ENCODE measurements at places on chromosomes 16 and 17.

DNA sequence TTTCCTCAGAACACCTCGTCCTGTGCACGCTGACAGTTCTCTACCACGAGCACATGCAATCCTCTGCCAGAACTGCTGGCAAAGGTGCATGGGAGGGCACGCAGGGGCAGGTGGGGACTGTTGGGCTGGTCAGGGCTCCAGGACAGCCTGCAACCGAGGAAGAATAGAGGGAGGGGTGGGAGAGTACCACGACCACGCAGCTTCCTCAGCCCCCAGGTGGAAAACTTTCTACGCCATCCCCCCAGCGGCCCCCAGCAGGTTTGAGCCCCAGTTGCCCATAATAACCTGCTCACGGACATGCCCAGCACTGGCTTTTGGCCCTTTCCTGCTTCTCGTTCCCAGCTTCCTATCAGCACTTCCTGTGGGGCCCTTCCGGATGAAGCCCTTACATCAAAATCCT is 199.3 kb downstream of the C16orf95 start:
- DNase-seq = no peak

GRCh38 chr17:32567086-32567485 is 80.3 kb downstream of the CDK5R1 start:
- no peak for DNase-seq

DNA sequence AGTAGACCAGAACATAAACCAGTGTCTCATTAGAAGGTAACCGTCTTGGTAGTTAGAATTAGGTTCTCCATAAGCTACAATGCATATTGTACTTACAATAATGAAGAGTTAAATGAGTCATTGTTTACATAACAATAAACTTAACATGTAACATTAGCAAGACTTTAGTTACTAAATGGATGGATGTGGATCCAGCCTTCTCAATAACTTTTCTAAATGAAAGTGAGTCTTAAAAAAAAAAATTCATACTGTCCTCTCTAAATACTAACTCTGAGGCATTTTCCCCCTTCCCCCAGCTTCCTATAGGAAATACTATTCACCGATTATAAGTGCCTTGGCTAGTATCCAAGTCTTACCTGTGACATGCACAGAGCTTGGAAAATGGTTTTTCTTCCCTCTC is 155.3 kb downstream of the CYB561 start:
- no peak for DNase-seq

DNA sequence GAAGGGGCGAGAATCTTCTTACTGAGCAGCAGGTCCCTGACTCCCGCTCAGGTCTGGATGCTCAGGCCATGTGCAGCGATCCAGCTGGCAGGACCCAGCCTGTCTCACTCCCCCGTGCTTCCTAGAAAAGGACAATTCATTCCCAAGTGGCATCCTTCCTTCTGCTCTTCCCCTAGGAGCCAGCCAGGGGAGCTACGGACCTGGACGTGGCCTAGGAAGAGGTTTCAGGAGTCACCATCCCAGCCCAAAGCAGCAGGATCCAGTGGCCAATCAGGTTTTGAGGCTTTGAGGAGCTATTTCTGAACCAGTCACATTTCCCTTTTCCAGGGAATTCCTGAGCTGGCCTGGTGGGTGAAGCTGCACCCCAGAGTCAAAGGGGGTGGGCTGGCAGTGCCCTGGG is 7.8 kb upstream of the CD79B start:
- DNase-seq = no peak

DNA sequence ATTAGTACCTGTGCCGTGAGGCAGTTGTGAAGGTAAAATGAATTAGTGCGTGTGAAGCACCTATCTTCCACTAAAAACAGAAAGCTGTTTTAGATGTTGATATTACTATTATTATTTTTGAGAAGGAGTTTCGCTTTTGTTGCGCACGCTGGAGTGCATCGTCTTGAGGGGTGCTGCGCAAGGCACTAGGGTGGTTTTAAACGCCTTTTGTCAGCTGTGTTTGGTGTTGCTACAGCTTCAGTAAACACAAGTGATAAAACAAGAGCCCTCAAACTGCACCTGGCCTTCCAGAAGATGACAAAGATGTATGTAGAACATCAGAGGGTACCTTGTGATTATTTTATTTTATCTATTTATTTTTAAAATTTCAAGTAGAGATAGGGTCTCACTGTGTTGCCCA is 38.2 kb downstream of the PLCG2 start:
- no peak for DNase-seq

DNA sequence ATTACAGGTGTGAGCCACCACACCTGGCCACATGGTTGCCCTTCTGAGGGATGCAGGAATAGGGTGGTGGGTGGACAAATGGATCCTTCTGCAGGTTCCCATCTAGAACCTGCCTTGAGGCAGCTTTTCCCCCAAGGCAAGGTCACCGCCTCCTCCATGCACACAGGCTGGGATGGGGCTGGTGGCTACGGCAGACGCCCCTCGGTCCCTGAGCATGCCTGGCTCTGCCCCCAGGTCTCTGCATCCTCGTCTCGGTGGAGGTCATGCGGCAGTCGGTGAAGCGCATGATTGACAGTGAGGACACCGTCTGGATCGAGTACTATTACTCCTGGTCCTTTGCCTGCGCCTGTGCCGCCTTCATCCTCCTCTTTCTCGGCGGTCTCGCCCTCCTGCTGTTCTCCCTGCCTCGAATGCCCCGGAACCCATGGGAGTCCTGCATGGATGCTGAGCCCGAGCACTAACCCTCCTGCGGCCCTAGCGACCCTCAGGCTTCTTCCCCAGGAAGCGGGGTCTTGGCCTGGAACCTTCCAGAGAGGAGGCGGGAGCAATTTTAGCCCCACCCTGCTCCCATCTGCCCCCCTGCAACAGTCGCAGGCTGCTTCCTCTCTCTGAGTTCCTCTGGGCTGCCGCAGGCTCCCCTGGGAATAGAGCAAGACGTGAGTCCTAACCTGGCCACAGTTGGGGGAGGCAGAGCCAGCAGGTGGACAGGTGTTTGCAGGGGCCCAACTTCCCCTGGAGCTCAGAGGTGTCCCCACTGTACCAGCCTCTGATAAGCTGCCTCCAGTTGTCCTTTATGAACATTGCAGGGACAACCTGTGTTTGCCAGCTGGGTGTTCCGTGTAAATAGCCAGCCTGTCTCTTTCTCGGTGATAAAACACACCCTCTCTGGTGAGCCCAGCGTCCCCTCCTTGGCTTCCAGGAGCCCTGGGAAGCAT is 11.7 kb downstream of the CACNG1 start:
- no peak for DNase-seq

DNA sequence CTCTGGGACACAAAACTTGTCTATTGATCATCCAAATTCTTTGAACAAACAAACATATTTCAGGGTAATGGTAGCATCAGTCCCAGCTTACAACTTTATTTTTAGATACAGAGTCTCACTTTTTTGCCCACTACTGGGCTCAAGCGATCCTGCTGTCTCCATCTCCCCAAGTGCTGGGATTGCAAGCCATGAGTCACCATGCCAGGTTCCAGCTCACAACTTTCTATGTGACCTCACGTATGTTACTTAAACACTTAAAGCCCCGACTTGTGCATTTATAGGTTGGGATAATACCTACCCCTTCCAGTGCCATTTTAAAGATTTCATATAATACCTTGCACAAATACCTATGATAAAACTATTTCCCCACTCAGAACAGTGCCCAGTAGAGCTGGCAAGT is 42.0 kb upstream of the KSR1 start:
- no peak for DNase-seq

DNA sequence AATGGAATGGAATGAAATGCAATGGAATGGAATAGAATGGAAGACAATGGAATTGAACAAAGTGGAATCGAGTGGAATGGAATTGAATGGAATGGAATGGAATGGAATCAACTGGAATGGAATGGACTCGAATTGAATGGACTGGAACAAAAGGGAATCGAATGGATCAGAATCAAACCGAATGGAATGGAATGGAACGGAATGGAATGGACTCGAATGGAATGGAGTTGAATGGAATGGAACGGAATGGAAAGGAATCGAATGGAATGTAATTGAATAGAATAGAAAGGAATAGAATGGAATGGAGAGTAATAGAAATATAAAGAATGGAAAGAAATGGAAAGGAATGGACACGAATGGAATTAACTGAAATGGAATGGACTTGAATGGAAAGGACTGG is 475.2 kb upstream of the WSB1 start:
- no peak for DNase-seq

- DNase-seq = no peak
These were observed 13.2 kb downstream of the ITGB3 start for GRCh38 chr17:47266782-47267181.

- DNase-seq = no peak
These were observed 37.4 kb downstream of the SRL start for GRCh38 chr16:4204521-4204920.

DNA sequence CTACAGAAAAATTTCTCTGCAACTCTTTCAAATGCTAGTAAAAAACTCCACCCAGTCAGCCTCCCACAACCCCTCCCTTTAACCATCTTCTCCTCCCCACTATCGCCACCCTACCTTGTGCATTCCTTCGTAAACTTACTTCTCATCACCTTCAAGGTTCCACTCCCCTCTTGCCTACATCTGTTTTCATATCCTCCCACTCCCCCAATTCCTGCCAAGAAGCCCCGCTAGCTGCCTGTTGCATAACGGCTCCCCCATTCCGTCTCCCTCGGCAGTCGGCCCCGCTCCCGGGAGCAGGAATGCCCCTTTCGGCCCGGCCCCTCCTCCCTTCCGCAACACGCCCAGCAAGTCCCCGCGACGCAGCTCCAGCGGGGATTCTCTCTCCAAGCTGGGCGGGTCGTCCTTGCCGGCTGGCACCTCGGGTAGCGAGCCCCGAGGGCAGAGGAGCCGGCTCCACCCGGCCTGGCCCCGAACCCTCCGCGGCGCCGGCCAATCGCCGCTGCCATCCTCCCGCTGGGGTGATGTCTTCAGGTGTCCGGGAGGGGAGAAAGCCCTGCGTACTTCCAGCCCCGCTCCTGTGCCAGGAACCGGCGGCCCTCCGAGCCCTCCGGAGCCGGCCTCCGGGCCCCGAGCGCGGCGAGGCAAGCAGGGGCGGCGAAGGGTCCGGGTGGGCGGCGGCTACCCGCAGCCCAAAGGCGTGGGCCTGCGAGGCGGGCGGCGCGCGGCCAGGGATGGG is 1.5 kb downstream of the PHLPP2 start:
- peak; percentile 62 for DNase-seq

GRCh38 chr17:17206124-17206912 is at the start of gene PLD6:
Gene PLD6 (minus strand): TSS chr17:17206333. CDS start chr17:17206286, 47 bp downstream.
- peak; percentile 45 for DNase-seq

- DNase-seq = peak; percentile 53
These were observed 231.2 kb upstream of the GSE1 start for GRCh38 chr16:85381738-85382592.

GRCh38 chr16:68085259-68086071 is at the start of gene NFATC3:
Gene NFATC3 (plus strand): TSS chr16:68085370. CDS start chr16:68085682, 312 bp downstream.
- DNase-seq = peak; percentile 98

DNA sequence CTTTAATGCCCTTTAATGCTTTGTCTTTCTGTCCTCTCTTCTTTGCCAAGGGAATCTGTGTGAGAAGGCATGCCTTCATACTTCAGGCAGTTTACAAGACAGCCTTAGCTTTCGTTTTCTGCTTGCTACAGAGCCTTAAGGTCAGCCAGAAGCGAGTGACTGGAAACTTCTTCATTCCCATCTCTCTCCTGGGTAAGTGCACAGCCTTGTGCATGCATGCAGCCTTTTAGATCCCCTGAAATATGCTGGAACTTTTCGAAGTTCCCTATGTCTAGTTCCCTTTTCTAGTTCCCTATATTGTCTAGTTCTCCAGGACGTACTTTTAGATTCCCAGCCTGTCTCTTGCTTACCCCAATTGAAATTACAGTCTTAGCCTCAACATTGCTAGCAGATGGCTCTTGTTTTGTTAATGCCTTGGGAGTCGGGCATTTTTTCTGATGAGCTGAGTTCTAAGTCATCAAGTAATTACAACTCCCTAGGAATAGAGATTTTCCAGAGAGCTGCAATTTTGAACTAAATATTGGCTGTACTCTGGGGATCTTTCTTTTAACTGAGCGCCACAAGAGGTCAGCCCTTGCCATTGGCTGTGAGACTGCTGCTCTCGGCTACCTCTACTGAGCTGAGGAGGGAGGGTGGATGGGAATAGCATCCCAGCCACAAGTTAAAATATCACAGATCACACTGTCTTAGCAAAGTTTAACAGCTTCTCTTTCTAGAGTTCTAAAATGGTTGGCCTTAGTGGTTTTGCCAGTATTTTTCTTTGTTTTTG is 22.7 kb upstream of the PPM1D start:
- peak; percentile 48 for DNase-seq

- DNase-seq = peak; percentile 43
These were observed 107.1 kb upstream of the GSE1 start for GRCh38 chr16:85505794-85506634.

- DNase-seq = peak; percentile 33
These were observed 19.0 kb upstream of the KLHDC4 start for GRCh38 chr16:87784812-87785211.

DNA sequence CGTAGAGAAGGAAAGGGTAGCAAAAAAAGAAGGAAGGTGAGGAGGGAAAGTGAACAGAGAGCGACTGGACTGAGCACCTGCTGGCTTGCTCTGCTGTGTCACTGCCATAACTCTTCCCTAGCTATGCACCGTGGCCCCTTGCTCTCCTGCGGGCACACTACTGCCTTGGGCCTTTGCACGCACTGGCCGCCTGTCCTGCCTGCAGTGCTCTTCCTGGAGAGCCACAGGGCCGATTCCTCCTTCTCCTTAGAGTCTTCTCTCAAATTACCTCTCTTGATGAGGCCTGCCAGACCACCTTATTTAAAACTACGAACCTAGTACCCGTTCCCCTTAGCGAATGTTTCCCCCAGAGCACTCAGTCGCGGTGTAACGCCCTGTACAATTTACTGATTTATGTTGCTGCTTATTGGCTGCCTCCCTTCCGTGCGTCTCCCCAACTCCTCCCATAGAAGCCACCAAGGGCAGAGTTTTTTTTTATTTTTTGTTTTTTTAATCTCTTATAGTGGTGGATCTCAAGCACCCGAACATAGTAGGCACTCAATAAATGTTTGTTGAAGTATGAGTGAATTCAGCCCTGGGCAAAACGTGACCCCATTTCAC is 70.3 kb downstream of the RAI1 start:
- DNase-seq = no peak

DNA sequence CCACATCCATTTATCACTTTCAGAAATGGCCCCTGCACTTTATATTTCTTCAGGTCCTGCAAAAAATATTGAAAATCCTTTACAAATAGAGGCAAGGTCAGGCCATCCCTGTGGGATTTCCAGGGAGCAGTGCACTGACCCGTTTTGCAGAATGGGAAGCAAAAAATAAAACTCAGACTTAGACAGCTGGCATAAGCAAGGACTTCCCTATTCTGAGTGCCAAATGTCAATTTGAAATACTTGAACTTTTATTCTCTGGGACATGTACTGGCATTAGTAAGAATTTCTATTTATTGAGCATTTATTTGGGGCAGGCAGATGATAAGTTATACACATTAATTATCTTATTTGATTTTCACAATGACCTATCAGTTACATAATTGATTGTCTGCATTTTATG is 32.4 kb downstream of the PRKCB start:
- no peak for DNase-seq

Measured in fibroblast of skin of abdomen (primary cell).